Nucleus accumbens (tissue), 56 donors: ENCODE measurements at places on chromosomes 11 and 22.

- no peak for DNase-seq
Observed at GRCh38 chr11:73292525-73292894, 15.6 kb upstream of the ARHGEF17 start.

GRCh38 chr11:130023204-130023603, 20.6 kb upstream of the PRDM10 start:
- DNase-seq: no peak

- DNase-seq: no peak
Observed at GRCh38 chr11:128890543-128891368, at the start of gene KCNJ5. KCNJ5 (plus strand) TSS chr11:128891356; CDS start chr11:128911274, 19,918 bp downstream.

GRCh38 chr11:110493346-110493745, 63.6 kb downstream of the FDX1 start:
- no peak for DNase-seq

DNA sequence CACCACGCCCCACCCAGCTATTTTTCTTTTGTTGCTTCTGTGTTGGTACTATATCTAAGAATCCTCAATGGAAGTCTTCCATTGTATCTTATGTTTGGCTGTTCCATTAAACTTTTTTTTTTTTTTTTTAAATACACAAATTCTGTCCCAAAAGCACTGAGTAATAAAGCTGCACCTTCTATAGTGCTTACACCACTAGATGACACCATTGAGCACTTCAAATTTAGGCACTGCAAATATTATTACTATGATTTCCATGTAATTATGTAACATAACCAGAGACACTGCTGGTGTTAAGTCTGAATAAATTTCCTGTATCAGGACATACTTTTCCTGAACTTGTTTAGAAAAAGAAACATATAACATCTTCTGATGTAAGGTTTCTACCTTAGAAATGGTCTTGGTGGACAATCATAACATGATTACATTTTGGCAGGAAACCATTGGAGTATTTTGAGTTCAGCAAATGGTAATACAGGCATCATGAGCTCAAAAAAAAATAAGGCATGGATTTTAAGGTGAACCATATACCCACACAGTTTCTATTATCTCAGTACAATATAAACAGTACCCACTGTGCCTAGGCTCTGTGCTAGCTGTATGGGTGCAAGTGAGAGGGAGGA, 110.5 kb downstream of the ATG16L2 start:
- DNase-seq: no peak

GRCh38 chr22:35541254-35541748, 670 bp downstream of the RASD2 start:
- DNase-seq: no peak
